ENCODE measurements at places on chromosomes 12 and 14.

GRCh38 chr14:105876829-105877228 lies 350.4 kb downstream of the TMEM121 start:
- peak; percentile 4 for DNase-seq

DNA sequence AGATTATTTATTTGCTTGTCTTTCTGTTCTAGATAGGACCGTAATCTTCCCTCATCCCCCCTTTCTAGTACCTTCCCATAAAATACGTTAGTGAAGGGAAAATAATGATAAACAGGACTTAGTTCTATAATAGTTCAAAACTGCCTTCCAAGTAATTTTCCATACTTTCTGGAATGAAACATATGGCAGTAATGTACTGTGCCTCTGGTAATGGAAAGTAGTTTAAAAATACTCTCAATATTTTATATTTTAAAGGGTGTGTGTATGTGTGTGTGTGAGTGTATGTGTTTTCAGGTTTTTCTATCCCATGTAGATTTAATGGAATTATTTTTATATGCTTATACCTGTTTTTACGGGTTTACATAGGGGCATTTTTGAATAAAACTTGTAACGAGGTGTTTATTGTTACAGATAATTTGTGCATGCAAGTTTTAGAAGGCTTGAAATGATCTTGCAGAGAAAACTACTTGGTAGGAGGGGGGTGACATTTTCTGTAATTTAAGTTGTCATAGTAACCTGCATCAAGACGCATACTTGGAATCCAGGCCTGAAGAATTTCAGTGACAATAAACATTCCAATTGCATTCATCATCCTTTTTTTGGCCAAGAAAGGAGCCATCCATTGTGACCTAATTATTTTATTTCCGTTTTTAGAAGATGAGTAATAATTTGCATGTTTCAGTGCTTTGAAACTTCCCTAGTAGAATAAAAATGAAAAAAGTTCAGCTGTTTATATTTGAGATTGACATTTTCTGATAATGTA lies 38.9 kb downstream of the RASSF8 start:
- no peak for DNase-seq

- no peak for DNase-seq
Observed at GRCh38 chr14:60332869-60333268, 83.8 kb downstream of the PPM1A start.

- no peak for DNase-seq
Observed at GRCh38 chr12:114628199-114628598, 55.8 kb downstream of the TBX3 start.

DNA sequence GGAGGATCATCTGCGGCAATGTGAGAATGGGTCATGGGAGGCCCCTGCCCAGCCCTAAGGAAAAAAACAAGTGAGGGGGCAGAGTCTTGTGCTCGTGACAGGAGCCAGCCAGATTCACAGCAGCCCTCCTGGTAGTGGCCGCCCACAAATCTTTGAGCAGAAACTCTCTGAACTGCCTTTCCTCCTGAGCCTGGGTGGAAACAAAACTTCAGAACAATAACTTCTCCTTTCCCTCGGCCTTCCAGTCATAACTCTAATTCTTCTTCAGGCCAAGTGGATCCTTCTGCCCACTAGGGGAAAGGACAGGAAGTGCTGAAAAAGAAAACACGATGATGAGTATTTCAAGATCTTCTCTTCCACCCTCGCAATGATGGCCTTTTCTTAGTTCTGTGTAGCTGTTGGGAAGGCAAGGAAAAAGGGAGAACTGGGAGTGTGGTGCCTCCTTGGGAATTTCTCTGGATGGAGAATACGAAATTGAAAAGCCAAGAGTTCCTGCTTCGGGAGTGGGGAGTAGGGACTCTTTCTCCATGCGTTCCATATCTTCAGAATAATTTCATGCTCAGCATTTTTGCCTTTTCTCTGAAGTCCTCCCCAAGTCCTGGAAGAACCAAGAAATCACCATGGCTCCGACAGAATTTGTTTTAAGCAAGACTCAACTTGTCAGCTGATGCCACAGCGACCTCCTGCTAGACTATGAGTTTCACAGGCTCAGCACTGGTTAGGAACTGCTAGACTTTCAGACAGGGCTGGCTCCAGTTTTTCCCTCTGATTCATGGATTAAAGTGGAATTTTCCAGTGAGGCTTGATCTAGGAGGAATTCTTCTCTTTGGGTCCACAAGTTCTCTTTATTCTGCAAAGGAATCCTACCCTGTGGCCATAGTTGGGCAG lies 188.9 kb downstream of the CAND1 start:
- no peak for DNase-seq

GRCh38 chr14:28876572-28876945 lies 110.0 kb downstream of the FOXG1 start:
- DNase-seq: no peak

GRCh38 chr14:72311516-72311915 lies 379.3 kb downstream of the RGS6 start:
- no peak for DNase-seq

DNA sequence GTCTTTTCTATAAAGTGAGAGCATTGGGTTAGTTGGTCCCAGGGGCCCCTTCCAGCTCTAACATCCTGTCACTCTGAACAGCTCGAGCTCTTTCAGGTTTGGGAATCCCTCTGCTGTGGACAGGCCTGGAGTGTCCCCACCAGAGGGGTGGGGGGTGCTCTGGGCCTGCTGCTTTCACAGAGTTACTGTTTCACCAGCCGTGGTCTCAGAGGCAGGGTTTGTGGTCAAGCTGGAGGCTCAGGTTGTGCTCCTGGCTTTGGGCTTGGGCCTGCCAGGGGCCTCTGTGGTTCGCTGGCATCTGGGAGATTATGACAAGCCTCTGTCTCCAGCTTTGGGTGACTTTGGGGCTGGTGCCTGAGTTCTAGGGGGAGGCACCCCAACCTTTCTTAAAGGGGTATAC lies 59.6 kb downstream of the FBXL14 start:
- DNase-seq: no peak

DNA sequence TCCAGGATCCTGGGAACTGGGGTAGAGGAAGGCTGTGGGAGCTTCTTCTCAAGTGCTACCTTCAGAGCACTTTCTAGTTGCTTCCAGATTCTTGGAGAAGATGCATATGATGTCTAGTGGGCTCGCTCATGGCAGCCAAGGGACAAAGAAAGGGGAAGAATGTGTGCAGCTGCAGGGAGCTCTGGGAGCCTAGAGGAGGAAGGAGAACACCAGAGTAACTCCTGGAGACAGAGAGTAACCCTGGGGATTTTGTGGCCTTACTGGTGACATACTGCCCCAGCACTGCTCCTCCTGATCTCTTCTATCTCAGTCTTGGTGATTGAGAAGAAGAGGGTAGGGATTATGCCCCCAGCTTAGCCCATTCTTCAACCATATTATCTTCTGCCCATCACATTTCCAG lies 10.3 kb upstream of the SP7 start:
- no peak for DNase-seq

- no peak for DNase-seq
Observed at GRCh38 chr14:101358320-101359125, 202.8 kb upstream of the DIO3 start.

- DNase-seq: no peak
Observed at GRCh38 chr12:24175284-24175683, 225.8 kb upstream of the SOX5 start.

DNA sequence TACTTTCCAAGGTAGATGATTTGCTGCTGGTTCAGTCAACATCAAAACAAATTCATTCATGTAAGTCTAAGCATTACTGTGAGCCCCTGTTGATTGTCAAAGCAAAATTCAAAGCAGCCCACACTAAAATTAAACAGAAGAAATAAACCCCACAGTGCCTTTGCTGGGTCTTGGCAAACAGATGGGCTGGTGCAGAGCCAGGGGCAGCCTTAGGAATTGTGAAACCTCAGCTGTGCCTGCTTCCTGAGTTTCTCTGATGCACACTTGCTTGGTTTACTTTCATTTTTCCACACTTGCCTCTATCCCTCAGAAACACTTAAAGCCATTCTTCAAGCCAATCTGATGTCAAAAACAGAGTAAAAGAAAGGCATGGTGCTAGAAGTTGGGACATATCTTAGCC lies 6.6 kb upstream of the PLEKHG7 start:
- peak; percentile 46 for DNase-seq

- DNase-seq: no peak
Observed at GRCh38 chr14:50040895-50041465, 75.4 kb downstream of the VCPKMT start.

DNA sequence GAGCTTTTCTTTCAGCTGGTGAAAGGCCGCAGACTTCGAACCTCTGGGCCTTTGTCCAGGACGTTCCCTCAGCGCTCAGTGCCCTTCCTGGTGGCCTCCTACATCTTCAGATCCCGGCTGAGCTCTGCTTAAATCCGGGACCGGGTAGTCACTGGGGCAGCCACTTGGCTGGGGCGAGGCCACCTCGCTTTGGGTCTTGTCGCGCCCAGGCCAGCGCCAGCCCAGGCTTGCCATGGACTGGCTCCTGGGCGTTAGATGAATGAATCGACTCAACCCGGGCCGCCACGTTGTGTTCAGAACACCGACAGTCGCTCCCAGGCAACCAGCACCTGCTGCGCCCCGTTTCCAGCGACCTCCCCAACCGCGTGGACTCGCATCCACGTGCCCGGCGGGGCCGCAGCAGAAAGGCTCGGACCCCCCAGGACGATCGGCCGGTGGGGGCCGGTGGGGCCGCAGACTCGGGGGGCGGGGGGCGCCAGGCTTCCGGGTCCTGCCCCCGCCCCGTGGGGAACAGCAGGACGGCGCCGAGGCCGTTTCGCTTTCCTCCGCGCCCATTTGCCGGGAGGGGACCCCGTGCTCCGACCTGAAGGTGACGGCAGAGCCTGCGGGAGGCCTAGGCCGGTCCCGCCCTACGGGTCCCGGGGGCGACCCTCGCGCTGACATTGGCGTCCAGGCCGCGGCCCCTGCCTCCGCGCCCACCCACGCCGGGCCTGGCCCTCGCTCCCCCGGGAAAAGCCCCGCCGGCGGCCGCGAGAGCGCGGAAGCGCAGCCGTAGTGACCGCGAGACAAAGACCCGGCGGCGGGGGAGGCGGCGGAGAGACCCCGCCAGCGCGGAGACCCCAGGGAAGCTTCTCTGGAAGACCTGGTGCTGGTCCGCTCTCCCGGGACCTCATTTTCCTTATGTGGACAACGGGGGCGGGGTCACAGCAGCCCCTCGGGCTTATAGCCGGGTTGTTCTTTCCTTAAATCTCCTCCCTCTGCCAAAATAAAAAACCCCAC lies 37.3 kb upstream of the RCOR1 start:
- DNase-seq: peak; percentile 48

GRCh38 chr12:9241301-9241700 lies 33.1 kb upstream of the PZP start:
- DNase-seq: no peak

DNA sequence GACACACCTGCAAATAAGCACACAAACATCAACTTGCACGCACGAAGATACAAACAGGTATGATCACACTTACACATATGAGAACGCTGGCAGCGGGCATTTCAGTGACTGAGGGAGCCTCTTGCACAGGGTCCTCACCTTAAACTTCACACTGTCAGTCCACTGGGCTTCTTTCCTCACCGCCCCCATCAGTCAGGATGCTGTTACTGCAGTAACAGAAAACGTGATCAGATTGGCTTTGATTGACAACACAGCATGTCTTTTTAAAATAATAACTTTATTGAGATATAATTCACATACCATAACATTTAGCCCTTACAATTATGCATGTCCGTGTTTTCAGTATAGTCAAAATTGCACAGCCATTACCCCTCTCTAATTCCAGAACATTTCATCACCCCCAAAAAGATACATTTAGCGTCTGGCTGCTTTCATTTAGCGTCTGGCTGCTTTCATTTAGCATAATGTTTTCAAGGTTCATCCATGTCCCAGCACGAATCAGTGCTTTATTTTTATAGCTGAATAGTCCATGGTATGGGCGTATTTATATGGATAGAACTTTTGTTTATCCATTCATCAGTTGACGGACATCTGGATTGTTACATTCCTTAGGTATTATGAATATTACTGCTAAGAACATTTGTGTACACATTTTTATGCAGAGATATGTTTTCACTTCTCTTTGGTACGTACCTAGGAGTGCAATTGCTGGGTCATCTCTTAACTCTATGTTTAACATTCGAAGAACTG lies 8.4 kb downstream of the CCDC197 start:
- no peak for DNase-seq

DNA sequence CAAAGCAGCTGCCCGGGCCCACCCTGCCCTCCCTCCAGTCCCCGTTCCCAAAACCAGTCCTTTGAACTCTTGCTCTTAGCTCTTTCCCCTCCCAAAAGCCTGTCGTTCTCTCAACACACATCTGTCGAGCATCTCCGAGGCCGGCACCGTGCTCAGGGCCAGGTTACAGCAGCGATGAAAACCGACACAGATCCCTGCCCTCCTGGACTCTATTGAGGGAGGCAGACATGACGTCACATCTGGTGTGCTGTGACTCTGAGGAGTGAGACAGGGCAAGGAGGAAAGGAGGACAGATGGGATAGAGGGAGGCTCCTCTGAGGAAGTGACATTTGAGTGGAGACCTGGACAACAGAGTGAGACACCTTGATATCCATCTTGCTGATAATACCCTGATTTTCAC lies 34.6 kb upstream of the PWP1 start:
- DNase-seq: no peak

- no peak for DNase-seq
Observed at GRCh38 chr14:26594756-26595545, 2.9 kb downstream of the NOVA1 start.

DNA sequence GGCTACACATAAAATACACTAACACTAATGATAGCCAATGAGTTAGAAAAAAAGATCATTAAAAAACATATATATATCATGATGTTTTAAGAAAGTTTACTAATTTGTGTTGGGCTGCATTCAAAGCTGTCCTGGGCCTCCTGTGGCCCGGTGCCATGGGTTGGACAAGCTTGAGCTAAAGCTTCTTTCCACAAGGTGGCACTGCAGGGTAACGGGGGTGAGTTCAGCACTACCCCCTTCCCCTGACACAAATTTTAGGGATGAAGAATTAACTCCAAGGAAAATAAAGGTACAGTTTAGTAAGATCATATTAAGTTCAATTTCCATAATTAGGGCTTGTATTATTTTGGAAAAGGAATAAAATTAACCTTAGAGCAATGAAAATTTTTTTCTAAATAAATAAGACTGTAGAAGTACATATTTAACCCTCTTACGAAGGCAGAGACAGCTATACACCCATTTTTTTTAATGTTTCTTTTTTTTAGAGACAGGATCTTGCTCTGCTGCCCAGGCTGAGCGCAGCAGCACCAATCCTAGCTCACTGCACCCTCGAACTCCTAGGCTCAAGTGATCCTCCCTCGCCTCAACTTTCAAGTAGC lies 38.9 kb downstream of the PPP1R13B start:
- peak; percentile 82 for DNase-seq

- no peak for DNase-seq
Observed at GRCh38 chr12:76041406-76041805, 9.8 kb upstream of the PHLDA1 start.

GRCh38 chr12:43550831-43551271 lies 1.2 kb downstream of the ADAMTS20 start:
- DNase-seq: no peak

GRCh38 chr14:98028162-98028561 lies 1231.0 kb downstream of the VRK1 start:
- DNase-seq: no peak

GRCh38 chr12:48105321-48105866 lies 485 bp downstream of the SENP1 start:
- no peak for DNase-seq

GRCh38 chr14:57085801-57086200 lies 182.9 kb downstream of the EXOC5 start:
- DNase-seq: no peak

GRCh38 chr12:23540572-23540971 lies 408.9 kb downstream of the SOX5 start:
- DNase-seq: no peak

All from adrenal gland (tissue), 19 donors.